ENCODE measurements at places on chromosomes 5 and 9.

DNA sequence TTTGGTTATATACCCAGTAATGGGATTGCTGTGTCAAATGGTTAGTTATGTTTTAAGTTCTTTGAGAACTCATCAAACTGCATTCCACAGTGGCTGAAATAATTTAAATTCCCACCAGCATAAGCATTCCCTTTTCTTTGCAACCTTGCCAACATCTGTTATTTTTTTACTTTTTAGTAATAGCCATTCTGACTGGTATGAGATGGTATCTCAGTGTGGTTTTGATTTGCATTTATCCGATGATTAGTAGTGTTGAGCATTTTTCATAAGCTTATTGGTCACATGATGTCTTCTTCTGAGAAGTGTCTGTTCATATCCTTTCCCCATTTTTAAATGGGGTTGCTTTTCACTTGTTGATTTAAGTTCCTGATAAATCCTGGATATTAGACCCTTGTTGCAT lies 435.7 kb upstream of the RIOK2 start:
- peak; percentile 19 for DNase-seq

- DNase-seq, result no peak
Measured at GRCh38 chr5:38381361-38381760, 123.0 kb downstream of the EGFLAM start.

DNA sequence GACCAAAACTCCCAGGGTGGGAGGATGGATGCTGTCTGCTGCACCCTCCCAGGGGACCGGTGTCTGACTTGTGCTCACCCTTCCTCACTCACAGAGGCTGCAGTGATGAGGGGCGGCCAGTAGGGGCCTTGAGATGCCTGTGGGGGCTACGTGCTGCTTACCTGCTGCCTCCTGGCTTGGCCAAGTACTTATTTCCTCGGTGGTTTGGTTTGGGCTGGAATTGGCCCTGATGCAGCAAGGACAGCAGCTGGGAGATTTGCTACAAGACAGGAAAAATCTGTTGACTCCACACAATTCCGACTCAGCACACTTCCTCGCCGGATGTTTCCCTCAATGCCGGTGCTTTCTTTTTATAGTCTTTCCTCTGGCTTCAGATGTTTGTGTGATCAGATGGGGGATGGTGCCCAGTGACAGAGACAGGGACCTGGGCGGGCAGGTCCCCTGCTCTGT lies 6.6 kb downstream of the PCDH12 start:
- no peak for DNase-seq

DNA sequence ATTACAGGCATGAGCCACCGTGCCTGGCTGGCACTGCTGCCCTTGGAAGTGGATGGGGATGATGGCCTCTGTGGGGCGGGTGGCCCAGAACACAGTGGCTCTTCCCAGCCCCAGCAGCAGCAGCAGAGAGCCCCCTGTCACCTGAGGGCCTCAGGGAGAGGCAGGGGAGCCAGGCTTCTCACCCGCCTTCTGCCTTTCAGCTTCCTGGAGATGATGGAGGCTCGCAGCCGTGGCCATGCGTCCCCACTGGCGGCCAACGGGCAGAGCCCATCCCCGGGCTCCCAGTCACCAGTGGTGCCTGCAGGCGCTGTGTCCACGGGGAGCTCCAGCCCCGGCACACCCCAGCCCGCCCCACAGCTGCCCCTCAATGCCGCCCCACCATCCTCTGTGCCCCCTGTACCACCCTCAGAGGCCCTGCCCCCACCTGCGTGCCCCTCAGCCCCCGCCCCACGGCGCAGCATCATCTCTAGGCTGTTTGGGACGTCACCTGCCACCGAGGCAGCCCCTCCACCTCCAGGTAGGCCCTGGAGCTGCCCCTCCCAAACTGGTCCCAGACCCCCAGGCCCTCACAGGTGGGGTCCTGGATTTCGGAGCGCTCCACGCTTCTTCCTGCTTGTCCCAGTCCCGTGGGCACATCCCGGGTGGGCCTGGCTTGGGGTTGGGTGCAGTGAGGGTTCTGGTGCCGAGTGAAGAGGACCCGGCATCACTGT lies 5.0 kb upstream of the AJM1 start:
- DNase-seq, result no peak

DNA sequence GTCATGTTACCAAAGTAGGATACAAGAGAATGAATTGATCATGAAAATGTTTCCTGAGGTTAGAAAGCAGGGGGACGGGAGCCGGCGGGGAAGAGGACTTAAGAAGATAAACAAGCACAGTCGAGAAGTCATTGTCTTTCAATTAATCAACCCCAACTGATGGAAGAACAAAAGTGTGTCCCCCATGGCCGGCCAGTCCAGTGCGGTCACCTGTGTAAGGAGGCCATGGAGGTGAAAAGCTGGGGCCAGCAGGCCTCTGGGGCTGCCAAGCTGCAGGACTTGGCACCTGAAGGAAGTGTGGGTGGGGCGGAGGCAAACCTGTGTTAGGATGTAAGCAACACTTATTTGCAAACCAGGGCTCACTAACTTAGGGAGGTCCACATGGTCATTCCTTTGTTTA lies 223.3 kb upstream of the TBCA start:
- DNase-seq, result no peak

- peak; percentile 86 for DNase-seq
Measured at GRCh38 chr5:142053426-142054151, 40.8 kb upstream of the GNPDA1 start.

GRCh38 chr5:156329171-156329611 lies 2.2 kb downstream of the SGCD start:
- DNase-seq, result no peak

- no peak for DNase-seq
Measured at GRCh38 chr5:144297081-144297480, 126.4 kb downstream of the KCTD16 start.

GRCh38 chr5:43920422-43920821 lies 317.4 kb downstream of the NNT start:
- no peak for DNase-seq

GRCh38 chr5:4514067-4514648 lies 626.0 kb upstream of the ADAMTS16 start:
- no peak for DNase-seq

GRCh38 chr5:135890296-135890695 lies 5.3 kb downstream of the IL9 start:
- no peak for DNase-seq

DNA sequence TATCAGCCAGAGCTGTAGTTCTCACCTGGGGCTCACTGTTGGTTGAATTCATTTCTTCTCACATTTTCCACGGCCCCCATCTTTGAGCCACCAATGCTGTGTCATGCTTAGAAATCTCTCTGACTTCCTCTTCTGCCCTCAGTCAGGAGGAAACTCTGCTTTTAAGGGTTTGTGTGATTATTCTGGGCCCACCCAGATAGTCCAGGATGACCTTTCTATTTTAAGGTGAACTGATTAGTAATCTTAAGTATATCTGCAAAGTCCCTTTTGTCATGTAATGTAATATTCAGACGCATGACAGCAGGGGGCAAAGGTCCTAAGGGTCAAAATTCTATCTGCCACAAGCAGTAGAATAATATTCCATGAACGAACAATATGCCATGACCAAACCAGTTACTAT lies 88.4 kb downstream of the AK8 start:
- no peak for DNase-seq

GRCh38 chr5:85972539-85972938 lies 645.2 kb upstream of the COX7C start:
- no peak for DNase-seq

- no peak for DNase-seq
Measured at GRCh38 chr5:108168915-108169314, 213.0 kb downstream of the FBXL17 start.

GRCh38 chr5:100834519-100834918 lies 68.6 kb downstream of the ST8SIA4 start:
- DNase-seq, result no peak

GRCh38 chr5:110616009-110616408 lies 110.5 kb downstream of the TMEM232 start:
- DNase-seq, result no peak

DNA sequence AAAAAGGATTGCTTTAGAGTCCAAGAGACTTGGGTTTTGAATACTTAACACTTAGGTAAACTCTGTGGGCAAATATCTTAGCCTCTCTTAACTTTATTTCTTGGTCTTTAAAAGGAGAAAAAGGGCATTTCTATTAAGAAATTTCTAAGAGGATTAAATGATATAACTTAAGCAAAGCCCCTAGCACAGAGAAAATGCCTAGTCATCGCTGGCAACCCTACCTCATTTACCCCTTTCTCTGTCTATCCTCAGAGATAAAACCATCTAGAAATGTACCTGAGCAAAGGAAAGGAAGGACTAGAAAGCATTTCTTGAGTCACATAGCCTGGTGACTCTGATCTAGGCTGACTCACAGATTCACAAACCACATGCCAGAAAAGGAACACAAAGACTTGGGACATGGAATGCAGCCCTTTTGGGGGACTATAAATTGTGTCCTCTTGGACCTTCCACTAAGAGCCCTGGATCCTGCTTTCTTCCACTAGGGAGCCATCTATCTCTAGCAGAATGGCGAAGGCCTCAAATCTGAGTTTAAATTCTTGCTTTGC lies 120.6 kb downstream of the FOXD1 start:
- no peak for DNase-seq

DNA sequence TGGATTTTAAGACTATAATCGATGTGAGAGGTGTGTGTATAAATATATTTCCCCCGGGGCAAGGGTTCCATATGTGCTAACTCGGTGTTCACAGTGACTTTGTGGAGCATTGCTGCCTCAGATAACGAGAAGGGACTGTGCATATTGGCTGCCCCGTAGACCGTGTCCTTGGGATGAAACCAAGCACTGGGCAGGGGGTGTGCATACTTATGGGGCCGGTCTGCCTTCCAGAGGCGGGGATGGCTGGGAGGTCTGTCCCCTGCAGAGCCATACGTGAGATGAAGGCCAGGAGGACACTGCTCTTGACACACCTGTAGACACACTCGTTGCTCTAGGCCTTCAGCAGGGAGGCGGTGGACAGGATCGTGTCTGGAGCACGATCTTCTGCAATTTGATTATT lies 56.0 kb upstream of the ZNF354A start:
- no peak for DNase-seq

DNA sequence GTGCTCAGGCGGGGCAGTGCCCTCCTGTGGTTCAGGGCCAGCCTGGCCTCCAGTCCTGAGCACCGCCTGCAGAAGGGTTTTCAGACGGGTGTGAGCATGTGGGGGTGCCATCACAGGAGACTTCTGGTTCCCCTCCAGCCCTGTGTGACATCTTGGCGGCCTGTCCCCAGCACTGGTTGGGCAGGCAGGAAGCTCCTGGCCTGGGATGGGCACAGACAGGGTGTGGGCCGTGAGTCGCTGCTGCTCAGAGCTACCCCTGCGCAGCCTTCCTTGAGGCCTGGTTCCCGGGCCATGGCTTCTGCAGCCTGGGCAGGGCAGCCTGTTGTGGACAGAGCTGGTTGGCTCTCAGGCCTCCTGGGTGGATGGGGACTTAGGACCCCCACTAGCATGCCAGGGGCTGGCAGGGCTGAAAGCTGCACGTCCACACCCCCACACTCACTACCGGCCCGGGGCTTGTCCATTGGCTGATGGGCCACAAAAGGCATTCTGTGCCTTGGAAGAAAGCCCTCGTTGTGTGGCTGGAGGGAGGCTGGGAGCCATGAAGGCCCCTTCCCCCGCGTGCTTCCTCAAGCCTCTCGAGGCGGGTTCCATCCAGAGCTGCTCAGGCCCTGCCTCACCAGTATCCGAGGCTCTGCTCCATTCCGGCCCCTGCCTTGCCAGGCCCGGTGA lies 58.7 kb downstream of the RXRA start:
- no peak for DNase-seq

DNA sequence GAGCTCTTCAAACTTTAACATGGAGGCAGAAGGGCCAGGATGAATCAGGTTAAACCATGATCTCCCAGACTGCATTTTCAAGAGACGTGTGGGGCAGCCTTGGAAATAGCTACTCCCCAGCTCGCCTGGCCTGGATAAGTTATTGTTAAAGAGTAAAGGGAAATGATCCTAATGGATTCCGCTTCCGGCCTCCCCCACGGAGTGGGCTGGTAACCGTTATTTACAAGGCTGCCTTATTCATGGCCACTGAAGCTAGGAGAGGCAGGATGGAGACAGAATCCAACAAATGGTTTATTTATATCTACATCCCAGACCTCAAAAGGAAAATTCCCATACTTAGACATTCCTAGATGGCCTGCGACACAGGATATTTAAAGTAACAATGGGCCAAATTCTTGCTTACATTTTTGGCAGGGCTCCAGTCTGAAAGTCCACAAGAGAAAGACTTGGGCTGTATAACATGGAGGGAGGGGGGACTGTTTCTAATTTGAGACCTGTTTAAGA lies 27.9 kb downstream of the SPRY4 start:
- DNase-seq, result no peak

All from trophoblast cell (in vitro differentiated cells and primary cell).